ENCODE measurements at places on chromosomes 3 and 15. TPM values are rescaled to one million over a fixed set of nuclear protein-coding genes. Genes with fewer than 3 reads are reported as not detected.

DNA sequence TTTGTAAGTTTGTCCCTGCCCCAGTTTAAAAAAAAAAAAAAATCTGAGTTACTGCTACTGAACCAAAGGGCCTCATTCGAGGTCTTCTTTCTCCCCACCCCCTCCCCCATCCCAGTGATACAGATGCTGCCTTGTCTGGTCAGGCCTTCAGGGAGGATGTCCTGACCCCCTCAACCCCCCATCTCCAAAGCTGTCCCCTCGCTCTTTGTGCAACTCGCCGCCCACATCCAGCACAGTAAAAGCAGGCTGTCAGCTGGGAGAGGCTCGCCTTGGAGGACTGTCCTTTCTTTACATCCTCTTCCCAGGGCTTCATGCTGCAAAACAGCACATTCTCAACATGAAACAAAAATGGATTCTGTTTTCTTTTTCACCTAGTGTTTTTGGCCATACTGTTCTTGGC is 133.4 kb downstream of the VGLL4 start:
- H3K27ac ChIP-seq = no peak overlapping the region
- no peaks in the 10 kb centered on the region for H3K27me3 ChIP-seq
- H3K36me3 ChIP-seq = no peaks in the 10 kb centered on the region
- DNase-seq = no peak

DNA sequence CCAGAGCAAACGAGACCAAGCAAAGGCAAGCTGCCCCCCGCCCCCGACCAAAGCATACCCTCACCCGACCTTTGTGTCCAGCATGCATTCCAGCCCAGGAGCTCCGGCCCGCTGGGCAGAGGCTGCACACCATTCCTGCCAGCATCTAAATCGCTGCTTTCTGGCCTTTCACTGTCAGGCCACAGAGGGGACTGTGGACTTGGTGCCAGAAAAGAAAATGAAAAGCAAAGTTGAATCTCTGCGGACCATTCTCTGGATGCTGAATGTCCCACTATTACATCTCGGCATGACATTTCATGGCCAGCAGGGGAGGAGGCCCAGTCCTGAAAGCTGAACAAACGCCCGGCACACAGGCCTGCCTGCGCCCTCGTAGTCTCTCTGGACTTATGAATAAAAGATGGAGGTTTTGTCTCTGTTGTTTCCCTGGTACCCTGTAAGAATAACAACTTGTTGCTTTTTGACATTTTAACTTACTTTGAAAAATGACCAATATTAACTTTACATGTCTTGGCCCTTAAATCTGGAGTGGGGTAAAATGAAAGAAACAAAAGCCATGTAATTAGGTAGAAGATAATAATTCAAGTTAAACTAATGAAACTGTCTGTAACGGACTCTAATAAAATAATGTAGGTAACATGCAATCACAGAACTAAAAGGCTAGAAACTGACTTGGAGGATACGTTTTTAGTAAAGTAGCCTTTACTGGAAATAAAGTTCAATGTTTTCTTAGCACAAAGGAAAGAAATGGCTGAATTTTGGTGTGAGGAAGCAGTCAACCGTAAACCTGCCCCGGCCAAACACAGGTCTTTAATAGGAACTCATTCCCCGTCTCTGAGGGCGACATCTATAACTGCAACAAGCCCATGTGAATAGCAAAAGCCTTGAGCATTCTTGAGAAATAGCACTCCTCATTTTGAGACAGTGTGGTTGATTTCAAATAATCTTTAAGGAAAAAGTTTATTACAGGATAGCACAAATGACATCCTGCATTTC is 12.7 kb downstream of the IL17RD start:
- H3K4me3 ChIP-seq = no peak overlapping the region
- H3K27ac ChIP-seq = no peak overlapping the region
- peaks cover 3% of the 10 kb centered on the region for H3K27me3 ChIP-seq
- DNase-seq = no peak

CCNB2 gene
- total RNA-seq = 0.47 TPM

DNAH12 gene
- total RNA-seq = 0.11 TPM

GRCh38 chr3:187318819-187319616 is 27.5 kb upstream of the MASP1 start:
- no peaks in the 10 kb centered on the region for H3K36me3 ChIP-seq
- H3K27me3 ChIP-seq = peaks cover 2% of the 10 kb centered on the region
- no peak overlapping the region for H3K4me3 ChIP-seq
- H3K27ac ChIP-seq = no peak overlapping the region

- peak; percentile 22 for DNase-seq
- H3K4me1 ChIP-seq = peaks cover 30% of the 10 kb centered on the region
These were observed 14.5 kb upstream of the ONECUT1 start for GRCh38 chr15:52804526-52805081.

- no peaks in the 10 kb centered on the region for H3K4me1 ChIP-seq
- no peaks in the 10 kb centered on the region for H3K36me3 ChIP-seq
- DNase-seq = no peak
- no peak overlapping the region for H3K27ac ChIP-seq
These were observed 173.2 kb downstream of the THSD4 start for GRCh38 chr15:71288348-71288955.

ZNF385D gene
- 0.02 TPM for total RNA-seq

DNA sequence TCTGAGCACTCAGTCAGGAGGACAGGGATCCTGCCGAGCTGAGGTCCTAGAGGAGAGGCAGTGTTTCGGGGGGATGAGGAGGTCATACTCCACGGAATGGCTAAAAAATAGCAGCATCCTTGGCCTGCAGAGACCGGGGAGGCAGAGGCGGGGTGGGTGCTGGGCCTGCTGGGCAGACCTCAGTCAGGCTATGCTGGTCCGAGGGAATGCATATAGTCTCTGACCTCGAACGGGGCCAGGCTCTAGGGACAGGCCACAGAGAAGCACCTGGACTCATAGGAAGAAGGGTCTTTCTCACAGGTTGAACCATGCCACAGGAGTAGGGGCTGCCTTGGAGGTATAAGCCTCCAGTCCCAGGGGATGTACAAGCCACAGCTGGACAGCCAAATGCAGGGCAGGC is 14.0 kb upstream of the SKIC8 start:
- no peak for DNase-seq
- H3K27ac ChIP-seq = no peak overlapping the region
- no peaks in the 10 kb centered on the region for H3K27me3 ChIP-seq

THRB gene
- total RNA-seq = not detected

GRCh38 chr15:55588070-55588814 is at the start of gene PYGO1:
Gene PYGO1 (minus strand): TSS chr15:55588345. CDS start chr15:55587883, 462 bp downstream.
- peaks cover 10% of the 10 kb centered on the region for H3K4me1 ChIP-seq
- H3K27ac ChIP-seq = no peak within 1 kb of the TSS
- peaks cover 36% of the 10 kb centered on the region for H3K27me3 ChIP-seq

- H3K4me3 ChIP-seq = no peak overlapping the region
- H3K27ac ChIP-seq = no peak overlapping the region
- H3K4me1 ChIP-seq = no peaks in the 10 kb centered on the region
- no peaks in the 10 kb centered on the region for H3K27me3 ChIP-seq
- DNase-seq = no peak
- H3K36me3 ChIP-seq = no peaks in the 10 kb centered on the region
These were observed 321.8 kb downstream of the TBC1D5 start for GRCh38 chr3:17420668-17421067.

DNA sequence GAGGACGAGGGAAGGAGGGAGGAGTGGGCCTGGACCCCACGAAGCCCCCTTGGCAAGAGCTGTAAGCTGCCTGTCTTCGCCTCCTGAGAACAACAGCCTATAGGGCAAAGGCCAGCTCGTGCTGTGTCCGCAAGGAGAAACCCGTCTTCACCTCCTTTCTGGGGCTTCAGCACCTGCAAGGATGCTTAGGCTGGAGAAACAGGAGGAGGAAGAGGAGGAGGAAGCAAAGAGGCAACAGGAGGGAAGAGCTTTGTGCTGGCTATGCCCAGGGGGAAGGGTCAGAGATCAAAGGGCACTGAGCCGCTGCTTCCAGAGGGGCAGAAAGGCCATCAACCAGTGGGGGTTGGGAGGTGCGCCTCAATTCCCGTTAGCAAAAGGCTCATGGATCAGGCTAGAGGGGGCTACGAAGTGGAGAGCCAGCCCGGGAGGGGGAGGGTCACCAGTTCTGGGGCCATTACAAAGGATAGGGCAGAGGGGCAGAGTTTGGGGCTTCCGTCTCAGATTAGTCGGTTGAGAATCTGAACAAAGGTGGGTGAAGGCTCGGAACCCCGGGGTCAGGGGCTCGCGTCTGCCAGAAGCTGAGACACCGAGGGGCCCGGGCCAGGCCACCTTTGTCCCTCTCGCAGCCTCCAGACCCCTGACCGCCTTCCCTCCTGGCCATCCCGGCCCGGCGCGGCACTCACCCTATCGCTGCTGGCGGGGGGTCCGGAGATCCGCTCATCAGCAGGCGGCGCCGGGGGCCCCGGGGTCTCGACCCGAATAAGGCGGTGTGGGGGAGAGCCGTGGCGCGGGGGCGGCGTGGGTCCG is 792 bp downstream of the SHF start:
- H3K36me3 ChIP-seq = no peaks in the 10 kb centered on the region
- no peak overlapping the region for H3K4me3 ChIP-seq
- no peak overlapping the region for H3K27ac ChIP-seq
- no peak for DNase-seq

CHCHD6 gene
- 8.3 TPM for total RNA-seq

DNA sequence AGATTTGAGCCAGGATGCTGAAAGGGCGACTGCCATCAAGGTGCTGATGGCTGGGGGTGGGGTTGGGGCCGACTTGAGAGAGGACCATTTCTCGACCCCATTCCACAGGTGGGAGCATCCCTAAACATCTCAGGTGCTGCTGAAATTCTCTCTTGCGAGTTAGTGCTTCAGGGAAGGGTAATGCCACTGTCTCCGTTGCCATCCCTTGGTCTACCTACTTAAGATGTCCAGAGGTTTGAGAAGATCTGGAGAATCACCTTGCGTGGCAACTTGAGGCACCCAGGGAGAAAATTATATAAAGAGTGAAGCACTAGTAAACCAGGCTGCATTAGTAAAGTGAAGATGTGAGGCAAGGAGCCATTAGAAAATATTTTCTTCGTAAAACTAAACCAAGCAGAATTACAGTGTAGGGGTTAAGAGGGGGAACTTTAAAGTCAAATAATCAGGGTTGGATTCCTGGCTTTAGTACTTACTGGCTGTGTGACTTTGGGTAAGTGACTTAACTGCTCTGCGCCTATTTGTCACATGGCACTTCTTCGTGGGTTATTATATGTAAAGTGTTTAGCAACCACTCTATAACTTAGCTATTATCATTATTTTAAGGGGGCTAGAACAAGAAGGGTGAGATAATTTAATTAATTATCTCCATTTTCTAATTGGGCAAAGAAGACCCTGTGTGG is 662 bp upstream of the RFTN1 start:
- peaks cover 65% of the 10 kb centered on the region for H3K4me1 ChIP-seq
- peak overlapping the region; percentile 70 for H3K4me3 ChIP-seq
- no peaks in the 10 kb centered on the region for H3K27me3 ChIP-seq
- H3K36me3 ChIP-seq = no peaks in the 10 kb centered on the region
- DNase-seq = no peak

- no peak overlapping the region for H3K27ac ChIP-seq
- no peak overlapping the region for H3K4me3 ChIP-seq
- DNase-seq = no peak
- H3K36me3 ChIP-seq = peaks cover 70% of the 10 kb centered on the region
- no peaks in the 10 kb centered on the region for H3K27me3 ChIP-seq
- H3K4me1 ChIP-seq = no peaks in the 10 kb centered on the region
These were observed 46.6 kb downstream of the DPP8 start for GRCh38 chr15:65470866-65471265.

ARL13B gene
- 14.3 TPM for total RNA-seq

MESD gene
- 24.5 TPM for total RNA-seq

DNA sequence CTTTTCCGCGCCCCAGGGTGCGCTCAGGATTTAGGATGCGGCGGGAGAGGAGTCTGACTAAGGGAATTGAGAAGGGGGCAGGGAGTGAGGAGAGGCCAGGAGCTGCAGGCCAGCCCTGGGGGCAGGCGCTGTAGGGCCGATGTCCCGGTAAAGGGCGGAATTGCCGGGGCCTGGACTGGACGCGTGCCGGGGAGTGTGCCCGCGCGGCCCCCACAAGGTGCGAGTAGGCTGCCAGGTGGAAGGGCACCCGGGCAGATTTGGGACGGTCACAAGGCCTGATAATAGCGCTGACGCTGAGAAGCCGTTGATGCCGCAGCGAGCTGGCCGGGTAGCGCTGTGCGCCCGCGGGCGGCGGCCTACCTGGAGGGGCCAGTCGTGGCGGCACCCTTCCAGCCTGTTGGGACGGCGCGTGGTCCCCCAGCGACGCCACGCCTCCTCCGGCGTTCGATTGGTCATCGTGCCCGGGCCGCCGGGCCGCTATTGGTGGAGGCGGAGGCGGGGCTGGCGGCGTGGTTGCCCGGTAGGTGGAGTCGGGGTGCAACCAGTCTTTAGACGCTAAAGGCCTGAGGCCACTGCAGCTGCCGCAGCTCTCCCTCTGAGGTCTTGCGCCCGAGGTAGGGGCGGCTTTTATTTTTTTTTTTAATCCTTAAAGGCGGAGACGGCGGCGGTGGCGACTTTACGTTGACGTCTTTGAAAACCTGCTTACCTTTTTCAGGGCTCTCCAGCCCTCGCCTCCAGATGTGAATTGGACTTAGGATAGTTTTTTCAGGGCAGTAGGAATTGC is 903 bp downstream of the SLC25A38 start:
- DNase-seq = peak; percentile 95
- H3K36me3 ChIP-seq = no peaks in the 10 kb centered on the region
- peaks cover 51% of the 10 kb centered on the region for H3K4me1 ChIP-seq

STX19 gene
- total RNA-seq = not detected
